Immature natural killer cell (primary cell): ENCODE measurements at places on chromosomes 5 and 9. TPM values are rescaled to one million over a fixed set of nuclear protein-coding genes. Genes with fewer than 3 reads are reported as not detected.

Gene ODF2
- polyA plus RNA-seq = 5.6 TPM

Gene GFI1B
- 1.8 TPM for polyA plus RNA-seq

DNA sequence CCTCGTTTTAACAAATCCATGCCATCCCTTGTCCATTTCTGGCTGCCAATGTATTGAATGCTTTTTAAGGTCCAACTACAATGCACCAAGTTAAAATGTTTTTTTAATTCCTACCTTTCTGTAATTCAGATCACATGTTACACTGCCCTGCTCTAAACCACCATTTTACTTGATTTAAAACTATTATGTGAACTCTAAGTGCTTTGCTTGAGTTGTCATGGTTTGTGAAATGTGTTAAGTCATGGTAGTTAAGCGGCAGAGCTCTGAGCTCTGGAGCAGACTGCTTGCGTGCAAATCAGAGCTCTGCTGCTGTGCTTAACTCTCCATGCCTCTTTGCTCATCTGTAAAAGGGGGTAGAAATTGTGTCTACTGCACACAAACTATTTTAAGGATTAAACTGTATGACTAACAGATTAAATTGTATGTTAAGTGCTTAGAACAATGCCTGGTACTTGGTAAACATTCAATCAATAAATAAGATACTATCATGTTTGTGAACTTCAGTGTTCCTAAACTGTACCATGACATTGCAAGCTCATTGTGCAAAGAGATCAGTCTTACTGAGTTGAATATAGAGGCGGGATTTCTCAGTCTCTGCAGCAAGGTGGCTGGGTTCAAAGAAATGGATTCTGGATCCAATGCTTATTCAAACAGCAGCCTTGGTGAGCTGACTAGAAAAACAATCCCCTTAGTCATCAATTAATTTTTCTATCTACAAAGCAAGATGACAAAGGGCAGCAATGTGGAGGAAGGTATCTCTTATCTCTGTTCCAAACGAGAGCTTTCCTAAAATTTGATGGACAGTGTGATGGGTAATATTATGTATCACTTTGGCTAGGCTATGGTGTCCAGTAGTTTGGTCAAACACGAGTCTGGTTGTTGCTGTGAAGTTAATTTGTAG lies 16.1 kb upstream of the CMBL start:
- no peak for DNase-seq

DNA sequence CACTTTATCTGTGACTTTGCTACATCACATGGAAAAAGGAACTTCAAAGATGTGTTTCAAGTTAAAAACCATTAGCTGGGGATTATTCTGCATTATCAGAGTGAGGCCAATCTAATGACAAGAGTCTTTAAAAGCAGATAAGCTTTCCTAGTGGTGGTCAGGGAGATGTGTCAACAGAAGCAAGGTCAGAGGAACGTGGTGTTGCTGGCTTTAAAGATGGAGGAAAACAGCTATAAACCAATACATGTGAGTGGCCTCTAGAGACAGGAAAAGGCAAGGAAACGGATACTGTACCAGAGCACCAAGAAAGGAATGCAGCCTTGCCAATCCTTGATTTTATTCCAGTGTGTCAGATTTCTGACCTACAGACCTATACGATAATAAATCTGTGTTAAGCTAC lies 204.2 kb downstream of the TAF11L14 start:
- DNase-seq = no peak

GRCh38 chr9:71223953-71224538 lies 102.6 kb upstream of the TRPM3 start:
- DNase-seq = no peak

- no peak for DNase-seq
Observed at GRCh38 chr5:14510156-14510734, 71.3 kb upstream of the OTULINL start.

DNA sequence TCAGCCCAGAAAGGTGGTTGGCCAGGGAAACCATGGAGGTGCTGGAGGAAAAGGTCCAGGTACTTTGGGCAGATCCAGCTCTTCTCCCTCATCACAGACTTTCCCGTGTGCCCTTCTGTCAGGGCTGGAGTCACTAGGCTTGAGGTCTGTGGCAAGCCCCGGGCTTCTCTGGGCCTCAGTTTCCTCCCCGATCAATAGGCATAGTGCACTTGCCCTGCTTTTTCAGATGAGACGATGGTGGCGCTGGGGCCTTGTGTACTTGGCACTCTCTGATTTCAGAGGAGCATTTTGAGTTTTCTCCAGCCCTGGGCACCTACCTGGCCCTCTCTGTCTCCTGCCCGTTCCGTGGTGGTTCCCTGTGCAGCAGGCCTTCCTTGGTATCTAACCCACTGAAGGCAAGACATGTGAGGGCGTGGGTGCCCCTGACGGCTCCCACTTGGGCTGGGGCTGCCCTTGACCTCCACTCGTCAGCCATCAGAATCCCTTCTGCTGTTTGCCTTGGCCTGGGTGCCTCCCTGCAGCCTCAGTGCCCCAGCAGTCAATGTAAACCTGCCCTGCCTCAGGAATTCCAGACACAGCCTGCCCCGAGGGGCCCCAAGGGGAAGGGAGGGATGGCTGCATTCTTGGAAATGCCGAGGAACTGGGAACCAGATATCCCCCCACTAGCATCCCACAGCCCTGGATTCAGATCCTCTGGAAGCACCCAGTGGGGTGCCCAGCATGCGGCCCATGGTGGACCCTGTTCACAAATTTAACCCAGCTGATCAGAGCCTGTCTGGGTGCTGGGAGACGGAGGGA lies 66.3 kb upstream of the COL5A1 start:
- DNase-seq = no peak

DNA sequence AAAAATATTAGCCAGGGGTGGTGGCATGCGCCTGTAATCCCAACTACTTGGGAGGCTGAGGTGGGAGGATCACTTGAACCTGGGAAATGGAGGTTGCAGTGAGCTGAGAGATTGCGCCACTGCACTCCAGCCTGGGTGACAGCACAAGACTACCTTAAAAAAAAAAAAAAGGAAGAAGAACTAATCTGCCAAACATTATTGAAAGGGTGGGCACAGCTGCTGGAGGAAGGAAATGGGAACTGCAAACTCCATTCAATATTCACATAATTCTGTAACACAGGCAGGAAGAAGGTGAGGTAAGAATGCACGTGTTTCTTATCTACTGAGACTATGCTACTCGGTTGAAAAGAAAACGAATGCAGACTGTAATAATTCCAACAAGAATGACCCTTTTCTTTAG lies 121.1 kb upstream of the GNA14 start:
- no peak for DNase-seq

- DNase-seq = no peak
Observed at GRCh38 chr5:129114539-129115193, 20.1 kb downstream of the ISOC1 start.

- no peak for DNase-seq
Observed at GRCh38 chr9:133545494-133546286, 11.2 kb downstream of the ADAMTSL2 start.

DNA sequence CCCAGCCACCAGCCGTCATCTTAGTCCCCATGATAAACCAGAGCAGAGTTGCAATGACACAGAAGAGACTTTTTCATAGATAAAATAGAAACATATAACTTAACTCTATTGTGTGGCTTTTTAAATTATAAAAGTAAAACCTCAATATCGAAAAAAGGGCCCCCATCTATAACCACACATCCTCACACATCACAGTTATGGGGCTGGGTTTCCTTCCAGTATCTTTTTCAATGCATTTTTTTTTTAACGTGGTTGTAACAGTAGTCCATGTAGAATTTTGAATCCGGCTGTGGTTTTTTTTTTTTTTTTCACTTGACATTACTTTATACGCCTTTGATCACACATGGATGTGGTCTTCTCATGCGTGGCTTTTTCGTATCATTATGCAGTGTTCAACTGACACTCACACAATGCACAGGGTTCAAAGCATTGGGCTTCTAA lies 77.4 kb downstream of the CFAP77 start:
- DNase-seq = peak; percentile 86

GRCh38 chr5:167639273-167639672 lies 652.2 kb upstream of the WWC1 start:
- no peak for DNase-seq

GRCh38 chr5:41575110-41575779 lies 64.8 kb upstream of the PLCXD3 start:
- no peak for DNase-seq

- no peak for DNase-seq
Observed at GRCh38 chr9:112194969-112195431, 19.9 kb upstream of the SUSD1 start.

- DNase-seq = no peak
Observed at GRCh38 chr9:126697330-126697729, 83.6 kb downstream of the LMX1B start.
